ENCODE measurements at places on chromosomes 2 and 18. TPM values are rescaled to one million over a fixed set of nuclear protein-coding genes. Genes with fewer than 3 reads are reported as not detected.

Gene DRC1
- total RNA-seq, result not detected

Gene ONECUT2
- under 0.01 TPM for total RNA-seq

Gene HOXD1
- 9.3 TPM for total RNA-seq

Gene HOXD8
- 26.5 TPM for total RNA-seq
